Activated T-cell treated with anti-CD3 and anti-CD28 coated beads, Interleukin-2, amount 50 U/mL, for 48 hours (primary cell): ENCODE measurements at places on chromosomes 16 and 17.
A peak's percentile ranks its signal among the peaks of the same experiment; 100 is the strongest.

DNA sequence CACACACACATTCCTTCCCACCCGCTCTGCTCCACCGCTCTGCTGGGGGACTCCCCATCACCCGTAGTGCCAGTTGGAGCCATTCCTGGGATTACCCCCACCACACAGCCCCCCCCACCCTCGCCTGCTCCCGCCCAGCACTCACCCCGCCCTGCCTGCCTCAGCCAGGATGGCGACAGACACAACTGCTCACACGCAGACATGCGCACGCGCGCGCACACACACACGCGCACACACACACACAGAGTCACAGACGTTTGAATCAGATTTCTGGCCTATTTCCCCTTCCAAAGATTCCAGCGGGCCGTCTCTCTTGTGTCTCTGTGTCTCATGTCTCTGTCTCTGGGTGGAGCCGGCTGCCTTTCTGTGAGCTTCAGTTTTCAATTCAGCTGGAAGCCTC is 4.4 kb downstream of the CACNA1G start:
- DNase-seq: no peak

- DNase-seq: no peak
Measured at GRCh38 chr17:28807925-28808634, 34.5 kb downstream of the FAM222B start.

- no peak for DNase-seq
Measured at GRCh38 chr17:78130090-78130436, 508 bp upstream of the TMC8 start.

DNA sequence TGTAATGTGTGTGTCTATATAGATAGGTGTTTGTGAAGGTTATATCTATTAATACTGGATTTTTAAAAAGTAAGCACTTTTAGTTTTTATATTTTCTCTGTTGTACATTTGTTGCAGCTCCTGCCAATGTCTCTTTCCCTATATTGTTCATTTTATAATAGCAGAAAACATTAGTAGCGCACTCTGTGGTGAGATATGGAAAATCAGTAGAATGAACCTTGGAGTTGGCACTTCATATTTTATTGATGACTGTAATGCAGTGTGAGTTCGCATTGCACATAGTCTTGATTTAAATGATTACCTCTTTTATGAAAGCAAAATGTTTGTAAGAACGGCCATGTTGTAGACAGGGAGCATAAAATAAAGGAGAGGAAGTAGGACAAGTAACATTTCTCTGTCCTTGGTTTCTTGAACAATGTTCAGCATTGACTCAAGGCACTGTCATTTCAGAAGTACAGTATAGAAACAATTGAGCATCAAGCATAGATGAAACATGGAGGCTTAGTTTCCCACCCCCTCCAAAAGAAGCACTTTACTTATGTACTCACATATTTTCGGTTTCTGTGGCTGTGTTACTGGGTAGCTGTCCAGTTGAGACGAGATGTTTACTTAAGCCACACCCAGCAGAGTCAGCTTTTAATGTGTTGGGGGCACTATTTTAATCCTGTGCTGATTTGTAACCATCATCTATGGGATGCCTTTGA is 74.0 kb downstream of the TANC2 start:
- no peak for DNase-seq

DNA sequence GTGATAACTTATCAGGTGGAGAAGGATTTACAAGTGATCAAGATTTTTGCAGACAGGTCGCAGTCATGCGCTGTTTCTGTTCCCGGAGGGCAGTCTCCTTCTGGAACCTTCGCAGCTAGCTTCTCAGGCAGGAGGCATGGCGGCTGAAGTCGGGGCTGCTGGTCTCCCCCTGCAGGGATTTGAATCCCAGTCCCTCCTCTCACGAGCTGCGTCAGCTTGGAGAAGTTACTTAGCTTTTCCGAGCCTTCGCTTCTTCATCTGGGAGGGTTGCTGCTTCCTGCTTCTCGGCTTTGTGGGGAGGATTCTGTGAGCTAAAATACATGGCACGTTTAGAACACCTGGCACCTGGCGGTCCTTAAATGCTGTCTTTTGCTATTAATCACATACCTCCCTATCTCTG is 287.8 kb upstream of the FOXF1 start:
- DNase-seq: no peak

DNA sequence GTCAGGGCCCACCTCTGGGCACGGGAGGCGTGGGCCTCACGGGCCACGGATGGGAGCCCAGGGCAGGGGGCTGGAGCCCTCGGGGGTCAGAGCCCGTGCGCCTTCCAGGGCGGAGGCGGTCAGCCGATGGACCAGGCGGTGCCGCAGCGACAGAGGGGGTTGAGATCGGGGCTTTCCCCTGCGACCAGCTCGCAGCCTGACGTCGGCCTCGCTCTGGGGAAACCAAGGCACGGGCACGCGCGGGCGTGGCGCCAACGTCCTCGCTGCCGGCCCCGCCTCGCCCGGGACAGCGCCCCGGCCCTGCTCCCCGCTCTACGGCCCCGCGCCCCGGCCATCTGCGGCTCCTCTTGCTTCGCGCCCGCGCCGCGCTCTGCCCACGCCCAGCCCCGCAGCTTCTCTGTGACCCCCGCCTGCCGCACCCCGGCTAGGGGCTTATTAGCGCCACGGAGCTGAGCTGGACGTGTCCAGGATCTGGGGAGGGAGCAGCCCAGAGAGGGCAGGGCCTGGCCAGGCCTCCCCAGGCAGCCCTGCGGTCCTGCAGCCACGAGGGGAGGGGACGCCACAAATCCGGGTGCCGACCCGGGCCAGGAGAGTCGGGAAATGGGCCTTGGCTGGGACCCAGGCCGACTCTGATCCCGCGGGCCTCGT is 13.5 kb downstream of the ACTG1 start:
- no peak for DNase-seq

DNA sequence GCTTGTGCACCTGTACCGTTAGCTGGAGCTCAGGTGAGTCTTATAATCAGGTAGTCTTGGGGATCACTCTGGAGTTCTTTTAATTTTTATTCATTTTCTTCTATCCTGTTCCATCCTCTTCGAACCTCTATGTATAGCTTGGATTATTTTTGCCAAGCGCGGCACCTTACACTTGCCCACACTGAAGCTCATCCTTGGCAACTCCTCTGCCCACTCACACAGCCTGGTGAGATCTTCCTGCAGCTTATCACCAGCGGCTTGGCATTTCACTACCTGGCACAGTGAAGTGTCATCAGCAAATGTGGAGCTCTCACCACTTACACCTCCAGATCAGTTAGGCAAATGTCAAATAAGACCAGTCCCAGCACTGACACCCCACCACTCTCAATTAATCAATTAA is 116.7 kb downstream of the CACNG3 start:
- no peak for DNase-seq

GRCh38 chr16:12802048-12802447 is 1.6 kb downstream of the CPPED1 start:
- DNase-seq: no peak

GRCh38 chr17:42399121-42399520 is 10.9 kb upstream of the STAT3 start:
- no peak for DNase-seq

DNA sequence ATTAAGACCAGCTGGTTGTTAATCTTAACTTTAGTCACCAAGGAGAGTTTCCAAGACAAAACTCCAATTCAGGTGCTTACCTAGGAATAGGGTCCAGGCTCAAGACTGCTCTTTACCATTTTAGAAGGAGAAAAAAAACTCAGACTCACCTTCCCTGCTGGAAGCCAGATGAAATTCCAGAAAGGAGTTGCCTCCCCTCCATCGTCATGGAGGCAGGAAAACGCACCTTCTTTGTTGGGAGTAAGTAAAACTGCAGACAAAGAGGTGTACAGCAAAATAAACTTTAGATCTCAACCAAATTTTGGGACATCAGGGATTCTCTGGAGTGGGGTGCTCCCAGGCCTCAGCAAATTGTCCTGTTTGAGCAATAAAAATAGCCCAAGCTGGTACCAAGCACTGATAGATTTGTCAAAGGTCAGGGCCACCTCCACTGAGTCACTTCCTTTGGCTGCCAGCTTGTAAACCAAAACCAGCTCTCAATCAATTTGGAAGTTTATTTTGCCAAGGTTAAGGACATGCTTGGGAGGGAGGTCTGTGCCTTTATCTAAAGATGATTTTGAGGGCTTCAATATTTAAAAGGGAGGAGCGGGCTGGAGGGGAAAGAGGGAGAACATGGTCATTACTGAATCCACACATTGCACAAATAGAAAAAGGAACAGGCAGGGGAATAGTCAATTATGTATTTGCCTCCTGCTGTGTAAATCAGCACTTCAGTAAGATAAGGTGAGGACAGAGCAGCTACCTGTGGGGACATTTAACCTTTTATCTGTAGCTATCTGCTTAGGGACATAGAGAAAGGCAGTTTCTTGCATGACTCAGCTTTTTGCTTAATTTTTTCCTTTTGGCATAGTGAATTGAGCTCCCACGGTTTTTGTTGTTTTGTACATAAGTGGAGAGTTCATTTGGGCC is 1.5 kb upstream of the ALDH3A2 start:
- peak; percentile 22 for DNase-seq

GRCh38 chr16:28067604-28068379 is 4.3 kb upstream of the GSG1L start:
- no peak for DNase-seq

- DNase-seq: no peak
Measured at GRCh38 chr17:66900126-66901010, 64.1 kb upstream of the CACNG4 start.

GRCh38 chr17:17206124-17206912 is at the start of gene PLD6:
TSS of gene PLD6 (minus strand) at chr17:17206333. CDS start at chr17:17206286, 47 bp downstream.
- peak; percentile 94 for DNase-seq
